ENCODE measurements at places on chromosomes 3 and 15.

DNA sequence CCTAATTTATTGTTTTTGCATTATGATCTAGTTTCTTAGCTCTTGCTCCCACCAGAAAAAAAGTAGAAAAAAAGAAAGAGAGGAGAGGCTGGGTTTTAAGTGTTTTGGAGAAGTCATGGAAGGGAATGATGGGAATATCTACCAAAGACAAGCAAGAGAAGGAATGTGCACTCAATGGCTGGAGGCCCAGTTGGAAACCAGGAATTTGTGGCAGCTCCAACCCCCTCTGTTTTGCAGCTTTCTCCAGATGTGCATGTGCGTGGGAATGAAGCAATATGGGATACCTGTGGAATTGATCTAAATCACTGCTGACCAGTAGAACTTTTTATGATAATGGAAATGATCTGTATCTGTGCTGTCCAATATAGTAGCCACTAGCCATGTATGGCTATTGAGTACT, 27.1 kb downstream of the EIF2AK4 start:
- DNase-seq: no peak

GRCh38 chr3:118244761-118245160, 789.9 kb downstream of the IGSF11 start:
- no peak for DNase-seq

DNA sequence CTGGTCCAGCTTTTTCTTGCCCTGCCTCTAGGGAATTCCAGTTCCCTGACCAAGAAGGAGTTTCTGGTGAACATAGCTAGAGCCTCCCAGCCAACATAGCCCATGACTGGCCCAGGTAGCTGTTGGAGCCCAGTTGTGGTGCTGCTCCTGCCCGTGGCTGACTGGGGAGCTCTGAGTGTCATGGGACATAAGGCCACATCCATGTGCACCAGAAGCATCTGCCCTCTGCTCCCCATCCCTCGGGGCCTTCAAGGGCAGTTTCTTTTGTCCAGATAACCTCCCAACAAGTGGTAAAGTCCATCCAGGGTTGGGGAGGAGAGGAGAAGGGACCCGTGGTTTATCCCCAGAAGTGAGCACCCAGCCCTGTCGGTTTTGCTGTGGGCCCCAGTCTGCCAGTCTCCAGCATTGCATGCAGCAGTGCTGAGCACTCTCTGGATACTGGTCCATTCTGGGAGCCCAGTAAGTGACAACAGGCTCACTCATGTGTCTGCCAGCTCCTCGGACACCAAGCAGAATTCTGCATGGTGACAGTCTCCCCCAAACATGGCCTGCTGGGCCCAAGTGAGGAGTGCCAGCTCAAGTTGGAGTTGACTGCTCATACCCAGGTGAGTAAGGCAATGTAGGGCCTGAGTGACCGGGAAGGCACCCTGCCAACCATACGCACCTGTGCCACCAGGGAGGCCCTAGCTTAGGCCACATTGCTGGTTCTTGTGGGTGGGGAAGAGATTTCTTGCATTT, 28.8 kb downstream of the ACAA1 start:
- DNase-seq: no peak

DNA sequence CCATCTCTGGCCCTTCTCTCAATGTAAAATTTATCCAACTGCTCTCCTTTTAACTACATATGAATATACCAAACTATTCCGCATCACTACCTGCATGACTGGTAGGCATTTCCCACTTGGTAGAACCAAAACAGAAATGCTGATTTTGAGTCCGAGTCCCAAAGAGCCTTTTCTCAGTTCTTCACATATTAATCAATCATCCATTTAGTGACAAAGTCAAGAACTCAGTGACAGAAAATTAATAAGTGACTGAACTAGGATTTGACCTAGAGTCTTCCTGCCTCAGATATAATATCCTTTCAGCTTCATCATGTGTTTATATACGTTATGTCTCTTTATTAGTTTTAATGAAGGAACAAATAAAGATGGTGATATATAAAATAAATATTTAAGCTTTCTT, 700.6 kb upstream of the GOLIM4 start:
- DNase-seq: no peak

DNA sequence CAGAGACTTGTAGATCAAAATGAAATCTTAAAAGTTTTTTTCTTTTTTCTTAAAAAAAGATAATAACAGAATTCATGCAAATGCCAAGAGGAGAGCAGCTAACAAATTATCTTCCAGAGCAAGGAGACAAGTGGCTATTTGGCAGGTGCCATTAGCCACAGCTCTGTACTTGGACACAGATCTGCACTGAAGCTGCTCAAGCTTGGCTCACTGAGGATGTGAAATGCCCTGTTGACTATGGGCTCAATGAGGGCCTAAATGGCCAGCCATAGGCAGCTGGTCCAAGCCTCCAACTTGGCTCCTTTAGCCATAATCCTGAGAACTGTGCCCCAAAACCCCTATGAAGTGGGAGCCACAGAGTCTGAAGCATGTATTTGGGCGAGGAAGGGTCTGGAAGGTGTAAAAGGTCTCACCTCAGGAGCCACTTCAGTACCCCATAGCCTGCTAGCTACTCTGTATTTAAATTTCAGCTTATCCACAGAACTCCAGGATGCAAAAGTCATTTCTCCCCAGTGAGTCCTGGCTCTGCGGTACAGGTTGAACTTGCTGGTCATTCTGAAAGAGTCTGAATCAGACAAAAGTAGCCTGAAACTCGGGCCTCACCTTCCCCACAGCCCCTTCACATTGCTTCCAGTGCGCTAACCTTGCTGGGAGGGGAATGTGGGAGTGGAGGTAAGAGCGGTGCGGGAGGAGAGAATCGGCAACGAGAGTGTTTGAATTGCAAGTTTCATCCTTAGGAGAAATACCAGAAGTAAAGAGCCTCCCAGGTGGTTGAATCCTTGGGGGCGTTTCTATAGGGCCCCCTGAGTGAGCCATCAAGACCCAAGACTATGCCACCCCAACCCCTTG, 48.0 kb downstream of the ZIC4 start:
- no peak for DNase-seq

- no peak for DNase-seq
Observed at GRCh38 chr15:39462691-39463090, 118.2 kb upstream of the THBS1 start.

- peak; percentile 10 for DNase-seq
Observed at GRCh38 chr3:186213946-186214345, 105.1 kb upstream of the ETV5 start.

GRCh38 chr3:33103480-33103879, 6.5 kb upstream of the GLB1 start:
- DNase-seq: no peak

GRCh38 chr3:181417748-181418147, 294.0 kb upstream of the SOX2 start:
- DNase-seq: no peak

- DNase-seq: no peak
Observed at GRCh38 chr3:163916596-163917560, 1161.4 kb downstream of the SI start.
